Suprapubic skin (tissue), 4 donors: ENCODE measurements at places on chromosomes 6 and 20. TPM values are rescaled to one million over a fixed set of nuclear protein-coding genes. Genes with fewer than 3 reads are reported as not detected.

DNA sequence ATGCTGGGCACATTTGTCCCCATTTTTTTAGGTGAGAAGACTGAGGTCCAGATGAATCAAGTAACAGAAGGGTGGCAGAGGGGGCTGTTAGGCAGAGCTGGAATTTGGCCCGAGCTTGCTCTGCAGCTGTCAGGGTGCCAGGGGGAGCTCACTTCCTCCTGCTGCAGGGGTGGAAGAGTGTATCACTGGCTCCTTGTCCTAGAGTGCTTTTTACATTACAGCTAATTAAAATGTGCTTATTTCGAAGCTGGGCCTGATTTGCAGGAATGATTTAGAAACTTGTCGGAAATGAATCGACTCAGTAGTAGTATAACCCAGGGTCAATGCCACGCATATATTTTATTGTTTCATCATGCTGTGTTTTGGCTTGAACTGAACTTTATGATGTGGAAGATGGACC lies 11.1 kb downstream of the TOX2 start:
- no peaks in the 10 kb centered on the region for H3K36me3 ChIP-seq
- no peak for DNase-seq
- peaks cover 27% of the 10 kb centered on the region for H3K27me3 ChIP-seq
- no peak overlapping the region for H3K4me3 ChIP-seq

The LAMA2 gene
- 15.1 TPM for total RNA-seq

GRCh38 chr20:50098259-50098658 lies 14.7 kb downstream of the UBE2V1 start:
- peaks cover 13% of the 10 kb centered on the region for H3K4me1 ChIP-seq
- no peaks in the 10 kb centered on the region for H3K27me3 ChIP-seq
- DNase-seq: no peak
- H3K4me3 ChIP-seq: no peak overlapping the region
- H3K36me3 ChIP-seq: peaks cover 27% of the 10 kb centered on the region

The NFATC2 gene
- total RNA-seq: 6.8 TPM

- H3K36me3 ChIP-seq: no peaks in the 10 kb centered on the region
- H3K27me3 ChIP-seq: no peaks in the 10 kb centered on the region
- no peak for DNase-seq
- H3K4me1 ChIP-seq: peaks cover 49% of the 10 kb centered on the region
- H3K4me3 ChIP-seq: peak overlapping the region; percentile 97
Observed at GRCh38 chr6:163416557-163417253, 2.2 kb downstream of the QKI start.

DNA sequence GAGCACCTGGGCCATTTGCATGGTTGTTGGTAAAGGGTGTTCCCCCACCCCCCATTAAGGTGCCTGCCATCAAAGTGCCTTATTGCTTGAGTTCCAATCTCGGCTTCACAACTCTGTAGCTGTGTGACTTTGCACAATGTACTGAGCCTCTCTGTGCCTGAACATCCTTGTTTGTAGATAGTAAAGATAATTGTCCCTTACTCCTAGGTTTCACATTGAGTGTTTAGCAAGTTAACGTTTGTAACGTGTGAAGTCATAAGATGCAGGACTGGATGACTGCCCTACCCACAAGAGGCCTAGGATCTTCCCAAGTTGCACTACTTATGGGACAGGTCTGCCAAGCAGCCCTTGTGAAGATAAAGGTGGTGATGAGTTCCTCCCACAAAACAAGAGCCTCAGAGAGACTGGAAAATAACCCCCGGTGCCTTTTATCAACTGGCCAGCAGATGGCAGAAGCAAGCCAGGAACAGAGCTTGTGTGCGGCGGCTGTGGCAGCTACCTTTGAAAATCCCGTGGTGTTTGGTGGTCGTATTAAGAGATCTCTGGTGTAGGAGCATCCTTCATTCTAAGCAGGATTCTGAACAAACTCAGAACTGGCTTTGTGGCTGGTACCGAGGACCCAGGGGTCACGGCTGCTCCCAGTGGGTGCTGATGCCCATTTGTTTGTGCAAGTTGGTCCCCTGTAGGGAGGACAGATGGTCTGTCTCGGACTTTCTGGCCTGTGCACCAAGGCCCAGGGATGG lies 99.1 kb downstream of the CDH26 start:
- peaks cover 37% of the 10 kb centered on the region for H3K4me1 ChIP-seq
- no peak overlapping the region for H3K4me3 ChIP-seq
- no peaks in the 10 kb centered on the region for H3K36me3 ChIP-seq
- no peak overlapping the region for H3K27ac ChIP-seq
- DNase-seq: no peak
- H3K27me3 ChIP-seq: peaks cover 15% of the 10 kb centered on the region

DNA sequence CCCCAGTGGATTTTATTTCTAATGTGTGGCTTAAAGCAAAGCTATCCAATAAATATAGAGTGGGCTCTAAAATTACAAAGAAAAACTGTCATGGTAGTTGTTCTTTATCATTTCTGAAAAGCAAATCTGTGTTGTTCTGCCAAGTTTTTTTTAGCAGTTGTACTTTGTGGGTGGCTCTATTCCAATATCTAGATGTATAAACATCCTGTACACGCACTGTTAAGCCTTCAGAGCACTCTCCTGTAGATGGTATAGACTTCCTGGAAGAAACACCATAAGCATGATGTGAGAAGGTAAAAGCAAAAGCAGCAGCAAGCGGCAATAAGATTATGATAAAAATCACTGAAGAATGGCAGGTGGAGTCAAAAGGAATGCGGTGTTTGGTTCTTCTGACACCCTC lies 21.5 kb upstream of the TMEM30A start:
- H3K27me3 ChIP-seq: no peaks in the 10 kb centered on the region
- no peaks in the 10 kb centered on the region for H3K4me1 ChIP-seq
- no peak overlapping the region for H3K27ac ChIP-seq
- H3K4me3 ChIP-seq: no peak overlapping the region
- no peak for DNase-seq

The THBD gene
- total RNA-seq: 306 TPM

DNA sequence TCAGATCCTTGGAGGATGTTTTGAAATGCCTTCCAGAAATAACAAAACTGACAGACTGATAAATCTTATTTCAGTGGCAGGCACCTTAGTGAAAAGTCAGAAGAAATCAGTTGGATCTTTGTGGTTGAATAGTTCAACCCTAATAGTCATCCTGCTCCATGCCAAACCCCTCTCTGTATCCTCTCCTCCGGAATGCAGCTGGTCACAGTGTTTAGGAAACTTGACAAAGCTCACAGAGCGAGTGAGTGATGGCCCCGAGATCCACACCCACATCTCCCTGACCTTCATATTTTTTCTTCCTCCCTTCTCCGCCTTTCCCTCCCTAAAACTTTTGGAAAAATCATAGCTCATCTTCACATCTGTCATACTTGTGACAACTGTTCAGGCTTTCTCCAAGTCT lies 464.8 kb upstream of the CDH4 start:
- H3K4me3 ChIP-seq: no peak overlapping the region
- DNase-seq: no peak
- no peaks in the 10 kb centered on the region for H3K4me1 ChIP-seq
- H3K27ac ChIP-seq: no peak overlapping the region
- H3K27me3 ChIP-seq: peaks cover 6% of the 10 kb centered on the region
- H3K36me3 ChIP-seq: no peaks in the 10 kb centered on the region

- H3K27me3 ChIP-seq: no peaks in the 10 kb centered on the region
- no peak for DNase-seq
- peaks cover 4% of the 10 kb centered on the region for H3K36me3 ChIP-seq
- H3K4me3 ChIP-seq: peak overlapping the region; percentile 89
Observed at GRCh38 chr6:41781366-41781730, 766 bp downstream of the PRICKLE4 start.

GRCh38 chr6:145244349-145245100 lies 490.8 kb downstream of the EPM2A start:
- H3K4me3 ChIP-seq: no peak overlapping the region
- H3K27me3 ChIP-seq: no peaks in the 10 kb centered on the region
- no peaks in the 10 kb centered on the region for H3K36me3 ChIP-seq
- H3K27ac ChIP-seq: no peak overlapping the region

DNA sequence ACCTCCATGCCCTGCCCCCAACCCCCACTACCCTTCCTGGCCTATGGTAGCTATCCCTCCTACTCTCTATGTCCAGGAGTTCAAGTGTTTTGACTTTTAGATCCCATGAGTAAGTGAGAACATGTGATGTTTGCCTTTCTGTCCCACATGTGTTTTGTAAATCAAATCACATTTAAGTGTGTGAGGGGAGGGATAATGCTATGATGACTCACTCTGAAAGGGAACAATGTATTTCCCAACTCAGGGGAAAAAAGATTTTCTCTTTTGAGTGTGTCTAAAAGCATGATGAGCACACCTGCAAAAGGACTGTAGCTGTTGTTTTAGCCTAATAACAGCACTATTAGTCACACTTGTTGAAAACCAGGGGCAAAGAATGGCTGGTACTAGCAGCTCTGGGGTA lies 193.7 kb downstream of the GJA10 start:
- peaks cover 6% of the 10 kb centered on the region for H3K4me1 ChIP-seq
- no peaks in the 10 kb centered on the region for H3K36me3 ChIP-seq
- H3K4me3 ChIP-seq: no peak overlapping the region
- DNase-seq: no peak
- H3K27me3 ChIP-seq: no peaks in the 10 kb centered on the region

GRCh38 chr6:137043710-137044365 lies 927 bp downstream of the IL20RA start:
- peak overlapping the region; percentile 92 for H3K27ac ChIP-seq
- no peaks in the 10 kb centered on the region for H3K36me3 ChIP-seq
- H3K27me3 ChIP-seq: peaks cover 5% of the 10 kb centered on the region
- H3K4me1 ChIP-seq: peaks cover 9% of the 10 kb centered on the region

DNA sequence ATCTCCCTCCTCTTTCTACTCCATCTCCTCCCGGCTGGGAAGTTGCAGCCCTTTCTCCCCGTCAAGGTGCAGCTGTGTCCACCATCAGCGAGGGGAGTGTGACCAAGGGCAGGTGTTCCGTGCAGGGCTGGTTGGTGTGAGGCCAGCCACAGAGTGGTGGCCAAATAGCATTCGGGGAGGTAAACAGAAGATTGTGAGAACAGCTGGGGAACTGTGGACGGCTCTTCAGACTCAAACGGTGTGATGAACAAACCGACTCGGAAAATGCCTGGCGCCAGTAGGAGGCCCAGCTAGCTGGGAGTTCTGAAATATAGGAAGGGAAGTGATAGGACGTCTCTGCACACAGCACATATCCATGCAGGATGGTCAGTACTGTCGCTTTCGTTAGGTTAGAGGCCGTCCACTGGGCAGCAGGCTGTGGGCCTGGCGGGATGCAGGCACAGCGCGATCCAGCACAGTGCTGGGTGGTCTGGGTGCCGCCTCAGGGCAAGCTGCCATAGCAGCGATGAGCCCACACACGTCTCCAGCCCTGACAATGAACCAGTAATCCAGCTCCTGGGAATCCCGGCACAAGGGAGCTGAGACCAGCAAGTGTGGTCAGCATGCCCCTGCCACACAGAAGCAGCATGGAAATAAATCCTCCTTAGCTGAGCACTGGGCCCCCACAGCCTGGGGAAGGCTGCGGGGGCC lies 258.1 kb downstream of the TAF4 start:
- peaks cover 20% of the 10 kb centered on the region for H3K4me1 ChIP-seq
- no peak overlapping the region for H3K27ac ChIP-seq
- H3K27me3 ChIP-seq: peaks cover 64% of the 10 kb centered on the region

GRCh38 chr20:2398449-2398848 lies 17.7 kb downstream of the TGM6 start:
- no peak overlapping the region for H3K27ac ChIP-seq
- DNase-seq: no peak
- H3K4me3 ChIP-seq: no peak overlapping the region
- no peaks in the 10 kb centered on the region for H3K36me3 ChIP-seq
- H3K27me3 ChIP-seq: peaks cover 9% of the 10 kb centered on the region

The XPO5 gene
- 24.1 TPM for total RNA-seq

The ENPP4 gene
- total RNA-seq: 2.2 TPM

DNA sequence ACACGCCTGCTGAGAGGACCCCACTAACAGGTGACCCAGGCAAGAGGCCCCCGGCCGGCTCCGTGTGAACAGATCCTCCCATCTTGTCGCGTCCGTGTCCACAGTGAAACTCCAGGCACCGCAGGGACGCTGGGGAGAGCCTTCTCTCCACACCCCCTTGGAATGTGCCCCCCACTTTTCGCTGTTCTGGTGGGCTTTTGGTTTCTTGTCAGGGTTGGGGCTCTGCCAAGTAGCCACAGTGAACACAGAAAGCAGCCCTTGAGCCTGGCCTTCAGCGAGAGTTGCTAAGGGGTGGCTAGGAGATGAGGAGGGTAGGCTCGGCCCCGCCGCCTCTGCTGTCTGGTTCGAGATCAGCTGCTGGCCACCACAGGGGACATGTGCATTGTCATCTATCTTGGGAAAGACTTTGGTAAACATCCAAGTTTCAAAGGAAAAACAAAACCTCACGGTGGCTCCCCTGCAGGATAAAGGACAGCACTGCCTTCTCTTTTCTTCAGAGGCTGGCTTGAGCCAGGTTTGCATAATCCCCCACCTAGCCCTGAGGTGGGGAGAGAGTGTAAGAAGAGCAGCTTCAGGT lies 22.7 kb downstream of the SYNDIG1 start:
- H3K27ac ChIP-seq: no peak overlapping the region

DNA sequence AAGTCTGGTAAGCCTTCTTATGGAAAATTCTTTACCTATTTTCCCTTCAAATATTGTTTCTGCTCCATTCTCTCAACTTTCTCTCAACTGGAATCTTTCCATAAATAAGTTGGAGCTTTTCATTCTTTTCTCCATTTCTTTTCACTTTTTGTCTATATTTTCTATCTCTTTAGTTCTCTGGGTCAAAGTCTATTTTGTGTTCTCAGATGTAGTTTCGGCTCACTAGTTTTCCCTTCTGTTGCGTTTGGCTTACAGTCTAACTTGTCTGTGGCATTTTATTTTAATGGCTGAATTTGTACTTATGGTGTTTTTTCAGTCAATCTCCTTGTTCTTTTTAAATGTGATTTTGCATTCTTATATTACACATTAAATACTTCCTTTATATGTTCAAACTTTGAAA lies 14.1 kb upstream of the SLC22A2 start:
- no peak overlapping the region for H3K27ac ChIP-seq
- no peak for DNase-seq
- no peak overlapping the region for H3K4me3 ChIP-seq
- H3K36me3 ChIP-seq: no peaks in the 10 kb centered on the region
- H3K27me3 ChIP-seq: no peaks in the 10 kb centered on the region
- H3K4me1 ChIP-seq: no peaks in the 10 kb centered on the region

The POM121L2 gene
- total RNA-seq: not detected

GRCh38 chr6:135282395-135282794 lies 101.3 kb downstream of the MYB start:
- no peak overlapping the region for H3K27ac ChIP-seq
- no peak for DNase-seq
- no peaks in the 10 kb centered on the region for H3K4me1 ChIP-seq
